ENCODE measurements at places on chromosomes 6 and 20. TPM values are rescaled to one million over a fixed set of nuclear protein-coding genes. Genes with fewer than 3 reads are reported as not detected.

The BNIP5 gene
- not detected for total RNA-seq

The SLC32A1 gene
- not detected for total RNA-seq

The PLN gene
- total RNA-seq: not detected

The GSTA3 gene
- total RNA-seq: not detected

The C6orf58 gene
- 0.26 TPM for total RNA-seq

The ARMC2 gene
- total RNA-seq: 0.64 TPM

The CDH26 gene
- 1.1 TPM for total RNA-seq

The CST1 gene
- not detected for total RNA-seq

The MPIG6B gene
- not detected for total RNA-seq

The CEP43 gene
- 10.3 TPM for total RNA-seq
